ENCODE measurements at places on chromosomes 7 and 10.

- DNase-seq, result no peak
Observed at GRCh38 chr7:104943502-104944343, 70.3 kb upstream of the KMT2E start.

GRCh38 chr10:62779487-62780248, 24.9 kb upstream of the ADO start:
- no peak for DNase-seq

DNA sequence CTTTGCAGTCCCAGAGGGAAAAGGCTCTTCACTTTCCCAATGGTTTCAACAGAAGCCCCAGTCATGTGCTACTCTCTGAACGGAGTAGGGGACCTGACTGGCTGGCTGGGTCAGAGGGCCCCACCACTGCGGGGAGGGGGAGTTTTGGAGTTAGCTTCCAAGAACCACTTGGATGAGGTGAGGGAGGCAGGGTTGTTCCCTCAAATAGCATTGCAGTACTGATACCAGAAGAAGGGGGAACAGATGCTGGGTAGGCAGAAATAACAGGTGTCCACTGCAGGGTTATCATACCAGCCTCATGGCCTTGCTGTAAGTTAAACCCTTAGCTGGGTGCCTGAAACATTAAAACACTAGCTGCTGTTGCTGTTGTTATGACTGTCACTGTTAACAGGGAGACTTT, 131.3 kb downstream of the UBE2H start:
- DNase-seq, result no peak

DNA sequence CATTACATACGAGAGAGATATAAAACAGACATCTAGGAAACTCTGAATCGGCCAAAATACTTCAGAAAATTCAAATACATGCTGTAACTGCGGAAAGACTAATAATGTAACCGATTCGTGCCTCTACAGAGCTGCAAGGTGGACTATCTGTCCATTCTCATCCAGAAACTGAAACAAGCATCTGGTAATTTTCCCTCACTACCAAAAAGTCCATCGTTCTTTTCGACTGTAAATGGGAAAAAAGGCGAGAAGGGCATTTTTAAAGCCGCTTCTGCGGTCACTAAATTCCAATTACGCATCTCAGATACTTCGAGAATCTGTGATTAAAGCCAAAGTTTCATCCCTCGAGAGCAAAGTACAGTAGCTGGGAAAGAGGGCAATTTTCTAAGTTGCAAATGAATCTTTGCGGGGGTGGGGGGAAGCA, 1.3 kb downstream of the OGA start:
- no peak for DNase-seq

- no peak for DNase-seq
Observed at GRCh38 chr10:77347052-77347451, 290.6 kb downstream of the KCNMA1 start.

GRCh38 chr7:92699560-92699959, 109.4 kb upstream of the FAM133B start:
- no peak for DNase-seq

- DNase-seq, result no peak
Observed at GRCh38 chr7:102063690-102064180, 222.9 kb upstream of the SH2B2 start.

DNA sequence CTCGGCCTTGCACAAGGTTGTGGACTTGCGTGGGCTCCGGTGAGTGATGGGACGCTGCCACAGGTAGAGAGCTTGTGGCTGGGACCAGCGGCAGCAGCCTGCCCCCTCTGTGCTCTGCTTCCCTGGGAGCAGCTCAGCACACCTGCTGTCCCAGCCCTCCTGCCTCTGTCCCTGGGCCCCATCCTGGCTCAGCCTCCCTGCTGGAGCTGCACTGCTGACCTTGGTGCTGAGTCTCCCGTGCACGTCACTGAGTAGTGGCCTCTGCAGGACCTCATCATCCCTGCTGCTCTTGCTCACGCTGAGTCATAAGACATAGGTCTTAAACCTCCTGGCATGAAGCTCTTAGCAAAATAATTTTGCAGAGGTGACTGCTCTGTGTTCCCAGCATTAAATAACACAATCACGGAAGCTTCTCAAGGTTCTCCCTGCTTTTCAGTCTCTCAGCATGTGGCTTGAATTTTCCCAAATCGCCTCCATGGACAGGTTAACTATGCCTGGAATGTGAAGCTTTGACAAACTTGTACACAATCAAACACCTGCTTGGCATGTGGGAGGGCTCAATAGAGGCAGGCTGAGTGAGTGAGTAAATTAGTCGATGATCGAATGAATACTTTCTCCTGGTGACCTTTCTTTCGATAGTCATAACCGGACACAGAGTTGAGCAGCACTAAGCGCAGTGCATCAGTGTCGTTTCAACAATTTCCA, 63.8 kb upstream of the NPS start:
- no peak for DNase-seq

DNA sequence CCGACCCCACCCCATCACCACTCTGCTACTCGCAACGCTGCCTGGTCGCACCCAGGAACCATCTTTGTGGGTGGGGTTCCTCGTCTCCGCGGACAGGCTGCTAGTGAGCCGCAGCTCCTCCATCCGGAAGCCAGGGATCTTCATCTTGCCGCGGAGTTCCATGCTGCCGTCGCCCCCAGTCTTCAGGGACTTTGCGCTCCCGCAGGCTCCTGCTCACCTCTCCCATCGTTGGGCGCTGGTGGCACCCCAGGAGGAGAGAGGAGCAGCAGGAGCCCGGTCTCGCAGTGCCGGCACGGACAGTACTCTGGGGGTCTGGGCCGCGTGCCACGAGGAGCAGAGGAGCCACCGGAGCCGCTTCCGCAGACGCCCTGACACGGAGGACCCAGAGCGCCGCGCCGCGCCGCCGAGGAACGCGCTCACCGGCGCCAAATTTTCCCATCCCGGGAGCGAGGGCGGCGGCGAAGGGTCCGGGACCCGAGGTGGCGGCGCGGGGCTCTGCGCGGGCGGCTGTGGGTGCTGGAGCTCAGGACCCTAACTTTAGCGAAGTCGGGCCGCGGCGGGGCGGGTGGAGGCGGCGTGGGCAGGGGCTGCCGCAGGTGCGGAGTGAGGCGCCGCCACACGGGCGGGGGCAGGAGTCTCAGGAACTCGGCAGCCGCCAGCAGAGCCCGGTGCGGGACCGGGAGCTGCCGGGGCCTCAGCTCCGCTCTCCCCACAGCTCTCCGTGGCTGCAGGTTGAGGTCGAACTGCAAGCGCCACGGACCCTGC, 750.1 kb upstream of the SORCS1 start:
- no peak for DNase-seq

- no peak for DNase-seq
Observed at GRCh38 chr10:82757397-82757796, 882.4 kb downstream of the NRG3 start.

- no peak for DNase-seq
Observed at GRCh38 chr10:28387140-28387539, 84.3 kb upstream of the MPP7 start.

- no peak for DNase-seq
Observed at GRCh38 chr7:7201578-7202374, 19.4 kb downstream of the C1GALT1 start.

DNA sequence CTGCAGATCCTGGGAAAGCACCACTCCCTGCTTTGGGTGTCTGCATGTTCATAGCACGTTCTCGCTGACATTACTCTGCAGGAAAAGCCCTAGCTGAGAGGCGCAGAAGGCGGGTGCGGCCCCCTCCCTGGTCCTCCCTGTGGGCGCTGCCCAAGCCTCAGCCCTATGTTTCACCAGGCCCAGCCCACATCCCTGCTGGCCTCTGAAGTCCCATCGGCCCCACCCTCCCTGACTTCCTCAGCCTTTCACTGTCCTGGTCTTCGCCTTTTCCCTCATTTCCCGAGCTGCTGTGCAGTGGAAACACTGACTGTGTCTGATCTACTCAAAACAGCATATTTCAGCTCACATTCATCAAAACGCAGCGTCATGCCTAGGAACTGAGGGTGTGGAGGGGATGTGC, 36.3 kb upstream of the DIP2C start:
- no peak for DNase-seq

DNA sequence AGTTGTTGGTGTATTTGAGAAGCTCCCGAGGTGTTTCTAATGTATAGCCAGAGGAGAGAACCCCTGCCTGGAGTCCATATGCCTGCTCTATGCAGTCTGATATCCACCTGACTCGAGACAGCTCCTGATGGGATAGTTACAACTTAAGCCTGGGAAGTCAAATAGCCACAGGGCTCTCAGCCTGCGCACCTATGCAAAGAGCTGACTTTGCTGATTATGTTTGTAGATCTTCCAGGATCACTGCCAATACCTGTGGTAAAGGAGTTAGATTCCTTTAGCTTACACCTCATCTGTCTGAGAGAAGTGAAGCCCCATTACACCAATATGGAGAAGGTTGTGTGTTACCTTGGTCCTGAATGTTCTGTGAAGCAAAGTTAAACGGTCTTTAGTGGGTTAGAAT, 1063.3 kb downstream of the NRG3 start:
- DNase-seq, result no peak

DNA sequence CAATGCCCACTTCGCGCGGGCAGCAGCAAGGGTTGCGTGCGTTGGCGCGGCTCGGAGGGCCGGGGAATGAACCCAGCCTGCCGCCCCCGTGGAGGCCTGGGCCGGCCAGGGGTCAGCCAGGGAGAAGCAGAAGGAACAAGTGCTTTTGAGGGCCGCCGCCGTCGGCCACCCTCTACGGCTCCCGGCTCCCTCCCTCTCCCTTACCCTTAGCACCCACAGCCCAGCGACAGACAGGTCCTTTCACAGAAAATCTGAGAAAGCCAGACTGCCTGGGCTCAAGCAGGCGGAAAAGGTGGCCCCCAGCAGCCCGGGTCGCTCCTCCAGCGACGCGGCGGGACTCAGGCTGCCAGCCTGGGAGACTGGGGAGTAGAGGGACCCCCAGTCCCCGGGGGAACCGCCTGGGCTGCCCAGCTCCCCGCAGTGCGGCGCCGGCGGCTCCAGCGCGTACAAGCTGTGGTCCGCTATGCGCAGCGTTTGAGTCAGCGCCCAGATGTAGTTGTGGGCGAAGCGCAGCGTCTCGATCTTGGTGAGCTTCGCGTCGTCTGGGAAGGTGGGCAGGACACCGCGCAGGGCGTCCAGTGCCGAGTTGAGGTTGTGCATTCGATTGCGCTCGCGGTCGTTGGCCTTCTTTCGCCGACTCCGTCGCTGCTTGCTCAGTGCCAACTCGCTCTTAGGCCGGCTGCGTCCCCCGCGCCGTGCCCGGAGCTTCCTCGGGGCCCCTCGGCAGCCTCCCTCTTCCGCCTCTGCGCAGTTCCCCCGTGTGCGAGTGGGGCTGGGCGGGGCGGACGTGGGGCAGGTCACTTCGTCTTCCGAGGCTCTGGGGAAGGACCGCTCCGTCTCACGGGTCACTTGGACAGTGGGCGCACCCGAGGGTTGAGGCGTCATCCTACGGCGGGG, 815 bp downstream of the NEUROG3 start:
- DNase-seq, result no peak

- DNase-seq, result no peak
Observed at GRCh38 chr7:6642239-6642839, 5.2 kb downstream of the ZNF316 start.

DNA sequence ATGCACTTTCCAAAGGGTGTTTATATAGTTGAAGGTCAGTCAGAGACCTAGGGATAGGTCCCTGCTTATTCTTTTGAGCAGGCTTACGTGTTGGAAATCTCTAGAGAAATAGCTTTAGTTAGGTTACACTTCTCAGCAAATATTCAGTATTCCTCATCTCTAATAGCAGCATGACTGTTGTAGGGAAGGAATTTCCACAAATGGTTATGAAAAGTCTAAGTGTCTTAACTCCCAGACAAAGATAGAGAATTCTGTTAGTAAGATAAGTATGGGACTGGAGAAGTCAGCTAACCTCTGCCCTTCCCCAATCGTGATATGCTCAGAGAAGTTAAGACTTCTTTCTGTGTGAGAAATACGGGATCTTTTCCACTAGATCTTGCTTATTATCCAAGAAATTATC, 16.5 kb downstream of the SGPL1 start:
- no peak for DNase-seq

GRCh38 chr10:34544400-34544799, 270.7 kb downstream of the PARD3 start:
- DNase-seq, result no peak

GRCh38 chr10:24209432-24209771, 464 bp downstream of the KIAA1217 start:
- DNase-seq, result no peak

DNA sequence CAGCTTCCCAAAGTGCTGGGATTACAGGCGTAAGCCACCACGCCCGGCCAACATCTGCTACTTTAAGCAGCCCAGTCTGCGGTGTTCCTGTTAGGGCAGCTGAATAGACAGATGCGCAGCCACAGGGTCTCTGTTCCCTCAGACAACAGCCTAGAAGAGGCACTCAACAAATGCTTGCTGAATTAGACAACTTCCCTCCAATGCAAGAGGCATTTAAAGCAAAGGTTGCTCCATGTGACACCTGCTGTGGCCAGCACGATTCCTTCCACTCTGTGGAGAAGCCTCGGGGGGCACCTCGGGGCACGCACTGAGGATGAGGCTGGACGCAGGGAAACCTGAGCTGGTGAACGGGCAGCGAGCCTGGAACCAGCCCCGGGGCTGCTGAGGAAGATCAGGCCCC, 237.8 kb downstream of the MAD1L1 start:
- no peak for DNase-seq

- DNase-seq, result no peak
Observed at GRCh38 chr10:124996127-124996853, 54.4 kb downstream of the ZRANB1 start.

DNA sequence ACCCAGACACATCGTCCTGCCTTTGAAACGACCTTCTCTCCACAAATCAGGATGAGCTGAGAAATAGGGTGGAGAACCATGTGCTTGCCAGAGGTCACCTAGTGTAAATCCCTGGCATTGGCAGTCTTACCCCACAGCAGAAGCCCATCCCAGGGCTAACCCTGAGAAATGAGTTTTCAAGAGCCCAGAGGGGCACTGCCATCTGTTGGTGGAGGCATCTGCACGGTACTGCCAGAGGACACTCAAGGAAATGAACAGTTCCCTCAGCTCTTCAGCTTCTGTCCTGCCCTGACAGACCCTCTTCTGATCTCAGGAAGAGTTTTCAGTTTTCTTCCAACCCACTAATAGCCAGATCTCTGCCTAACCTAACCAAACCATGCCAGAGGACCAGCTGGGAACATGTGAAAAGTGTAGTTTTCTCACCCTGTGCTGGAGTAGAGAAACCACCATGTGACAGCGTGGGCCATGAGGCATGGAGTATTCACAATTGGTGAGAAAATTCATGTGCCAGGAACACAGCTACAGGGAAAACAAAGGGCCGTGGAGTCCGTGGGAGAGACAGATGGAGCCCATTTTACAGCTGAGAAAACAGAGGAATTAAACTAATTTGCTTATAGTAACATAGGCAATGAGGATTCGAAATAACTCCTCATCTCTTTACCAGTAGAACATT, 37.7 kb upstream of the ITPRID1 start:
- DNase-seq, result no peak

- no peak for DNase-seq
Observed at GRCh38 chr10:64508029-64508661, 986.9 kb downstream of the REEP3 start.

- DNase-seq, result no peak
Observed at GRCh38 chr7:157699357-157700013, 362.7 kb downstream of the DNAJB6 start.

- no peak for DNase-seq
Observed at GRCh38 chr7:73668103-73668885, 663 bp downstream of the VPS37D start.

GRCh38 chr10:121112136-121112535, 261.0 kb downstream of the WDR11 start:
- no peak for DNase-seq

GRCh38 chr7:23531050-23531793, 559 bp downstream of the TRA2A start:
- DNase-seq, result no peak

- peak; percentile 12 for DNase-seq
Observed at GRCh38 chr10:129845111-129845753, 118.8 kb downstream of the EBF3 start.

Measured in NCI-H1930 (cell line).